ENCODE measurements at places on chromosomes 1 and 21.
A peak's percentile ranks its signal among the peaks of the same experiment; 100 is the strongest.

DNA sequence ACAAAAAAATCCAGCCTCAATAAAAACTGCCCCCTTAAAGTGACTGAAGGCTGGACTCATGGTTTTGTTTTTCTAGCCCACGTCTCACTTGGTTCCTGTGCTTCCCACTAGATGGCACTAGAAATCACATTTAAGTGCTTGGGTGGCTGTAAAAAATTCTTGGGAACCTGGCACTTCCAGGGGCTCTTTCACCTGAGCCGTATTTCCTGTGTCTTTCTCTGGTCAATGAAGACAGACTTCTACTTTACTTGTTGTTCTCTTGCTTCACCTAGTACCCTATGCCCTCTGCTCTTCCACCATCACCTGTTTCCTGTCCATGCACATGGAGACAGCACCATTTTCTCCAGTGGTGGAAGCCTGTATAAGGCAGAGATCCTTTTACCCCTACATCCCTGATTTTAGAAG is 20.0 kb downstream of the METTL13 start:
- peak; percentile 23 for DNase-seq

- no peak for DNase-seq
Observed at GRCh38 chr1:107794571-107794970, 170.4 kb downstream of the VAV3 start.

DNA sequence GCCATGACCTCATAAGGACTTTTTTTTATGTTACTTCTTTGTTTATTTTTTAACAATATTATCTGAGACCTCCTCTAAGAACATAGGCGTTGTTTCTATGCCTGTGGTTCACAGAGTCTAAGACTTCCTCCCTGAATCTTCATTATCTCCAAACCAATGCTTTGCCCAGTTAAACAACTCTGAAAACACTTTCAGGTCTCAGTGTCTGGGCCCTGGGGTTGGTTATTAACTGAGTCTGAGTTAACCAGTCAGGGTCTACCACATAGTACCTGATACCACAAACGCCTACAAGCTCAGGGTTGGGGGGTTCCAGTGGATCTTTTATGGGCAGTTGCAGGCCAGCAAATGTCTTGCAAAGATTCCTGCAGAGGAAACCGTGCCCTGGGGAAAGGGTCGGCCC is 138.2 kb downstream of the AJAP1 start:
- no peak for DNase-seq

DNA sequence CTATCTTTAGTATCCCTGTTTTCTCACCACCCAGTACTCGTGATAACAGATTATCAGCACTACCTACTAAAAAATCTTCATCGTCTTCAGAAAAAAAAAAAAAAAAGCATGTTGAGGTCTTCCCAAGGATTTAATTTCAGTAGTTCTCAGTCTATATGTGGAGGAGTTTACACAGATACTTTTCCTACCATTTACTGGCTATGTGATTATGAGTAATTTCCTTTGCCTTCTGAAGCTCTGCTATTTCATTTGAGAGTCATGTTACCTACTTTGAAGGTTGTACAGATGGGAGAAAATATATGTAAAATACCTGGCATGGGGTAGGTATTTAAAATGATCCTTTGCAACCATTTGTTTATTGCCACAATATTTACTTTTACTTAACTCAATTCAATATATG is 399.7 kb downstream of the NEGR1 start:
- no peak for DNase-seq

DNA sequence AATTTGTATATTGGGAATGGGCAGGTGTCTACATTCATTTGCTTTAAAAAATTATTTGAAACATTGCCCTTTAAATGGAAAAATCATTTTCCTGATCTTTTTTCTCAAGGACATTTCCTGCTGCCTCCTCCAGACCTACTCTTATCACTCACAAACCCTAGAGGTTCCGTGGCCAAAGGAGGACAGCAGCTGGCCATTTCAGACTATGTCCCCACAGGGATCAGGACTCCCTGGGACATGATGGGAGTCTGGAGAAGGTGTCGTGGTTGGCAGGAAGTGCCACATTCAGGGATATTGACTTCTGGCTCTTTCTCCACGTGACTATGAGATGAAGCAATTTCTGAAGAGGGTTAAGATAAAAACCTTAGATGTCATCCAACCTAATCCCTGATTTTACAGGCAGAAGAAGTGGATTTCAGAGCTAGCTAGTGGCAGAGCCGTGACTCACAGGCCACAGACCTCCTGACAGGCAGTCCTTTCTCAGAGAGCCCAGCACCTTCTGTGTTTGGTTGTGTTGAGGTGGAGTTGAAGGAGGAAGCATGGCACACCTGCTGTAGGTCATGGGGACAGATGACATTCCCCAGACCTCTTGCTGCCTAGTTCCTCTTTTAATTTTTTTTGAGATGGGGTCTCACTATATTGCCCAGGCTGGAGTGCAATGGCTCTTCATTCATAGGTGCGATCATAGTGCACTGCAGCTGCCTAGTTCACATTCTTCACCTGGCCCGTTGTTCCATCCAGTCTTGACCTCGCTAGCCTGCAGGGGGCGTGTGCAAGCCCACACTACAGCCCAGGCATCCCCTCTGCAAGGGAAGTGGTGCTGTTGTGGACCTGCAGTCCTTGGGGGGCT is 25.5 kb upstream of the IL10 start:
- peak; percentile 56 for DNase-seq

- no peak for DNase-seq
Observed at GRCh38 chr1:199955235-199955634, 72.3 kb upstream of the NR5A2 start.

DNA sequence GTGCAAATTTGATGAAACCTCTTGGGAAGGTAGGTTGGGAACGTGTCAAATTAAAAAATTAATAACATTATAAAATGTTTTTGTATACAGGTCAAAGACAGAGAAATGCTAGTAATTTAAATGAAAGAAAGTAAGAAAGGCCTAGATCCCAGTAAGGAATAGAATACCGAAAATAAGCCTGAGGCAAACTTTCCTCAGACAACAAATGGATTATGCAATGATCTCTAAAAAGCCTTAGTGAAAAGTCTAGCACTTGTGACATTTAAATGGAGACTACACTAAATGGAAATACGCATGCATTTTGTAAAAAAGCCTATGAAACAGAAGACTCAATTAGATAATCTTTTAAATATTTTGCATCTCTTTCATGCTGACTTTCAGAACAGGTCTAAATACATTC is 138.5 kb upstream of the ZNHIT6 start:
- DNase-seq, result no peak

DNA sequence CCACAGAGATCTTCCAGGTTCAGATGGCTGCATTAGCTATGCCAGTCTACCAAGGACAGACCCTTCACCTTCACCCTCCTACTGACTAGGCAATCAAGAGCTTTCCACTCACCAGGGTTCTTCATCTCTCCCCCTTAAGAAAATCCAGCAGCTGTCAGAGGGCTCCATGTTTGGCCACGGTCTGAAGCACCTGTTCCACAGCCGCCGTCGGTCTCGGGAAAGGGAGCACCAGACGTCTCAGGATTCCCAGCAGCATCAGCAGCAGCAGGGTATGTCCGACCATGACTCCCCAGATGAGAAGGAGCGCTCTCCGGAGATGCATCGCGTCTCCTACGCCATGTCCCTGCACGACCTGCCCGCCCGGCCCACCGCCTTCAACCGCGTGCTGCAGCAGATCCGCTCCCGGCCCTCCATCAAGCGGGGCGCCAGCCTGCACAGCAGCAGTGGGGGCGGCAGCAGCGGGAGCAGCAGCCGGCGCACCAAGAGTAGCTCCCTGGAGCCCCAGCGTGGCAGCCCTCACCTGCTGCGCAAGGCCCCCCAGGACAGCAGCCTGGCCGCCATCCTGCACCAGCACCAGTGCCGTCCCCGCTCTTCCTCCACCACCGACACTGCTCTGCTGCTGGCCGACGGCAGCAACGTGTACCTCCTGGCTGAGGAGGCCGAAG is 13.8 kb downstream of the TMCC2 start:
- DNase-seq, result no peak

- DNase-seq, result peak; percentile 63
Observed at GRCh38 chr21:42097860-42098454, 26.8 kb downstream of the UMODL1 start.

GRCh38 chr1:176543360-176544129 is 80.6 kb downstream of the PAPPA2 start:
- DNase-seq, result no peak

- no peak for DNase-seq
Observed at GRCh38 chr1:88514544-88515060, 169.5 kb upstream of the PKN2 start.

- DNase-seq, result peak; percentile 10
Observed at GRCh38 chr1:193069748-193070385, 10.5 kb downstream of the RO60 start.

GRCh38 chr1:20983297-20983889 is 193.3 kb downstream of the EIF4G3 start:
- DNase-seq, result no peak

- no peak for DNase-seq
Observed at GRCh38 chr1:22518379-22518778, 44.9 kb upstream of the EPHA8 start.

- no peak for DNase-seq
Observed at GRCh38 chr1:241181471-241181870, 175.5 kb downstream of the RGS7 start.

GRCh38 chr21:34946385-34946840 is 102.7 kb downstream of the RUNX1 start:
- no peak for DNase-seq

- no peak for DNase-seq
Observed at GRCh38 chr1:160001440-160001839, 30.4 kb downstream of the PIGM start.

DNA sequence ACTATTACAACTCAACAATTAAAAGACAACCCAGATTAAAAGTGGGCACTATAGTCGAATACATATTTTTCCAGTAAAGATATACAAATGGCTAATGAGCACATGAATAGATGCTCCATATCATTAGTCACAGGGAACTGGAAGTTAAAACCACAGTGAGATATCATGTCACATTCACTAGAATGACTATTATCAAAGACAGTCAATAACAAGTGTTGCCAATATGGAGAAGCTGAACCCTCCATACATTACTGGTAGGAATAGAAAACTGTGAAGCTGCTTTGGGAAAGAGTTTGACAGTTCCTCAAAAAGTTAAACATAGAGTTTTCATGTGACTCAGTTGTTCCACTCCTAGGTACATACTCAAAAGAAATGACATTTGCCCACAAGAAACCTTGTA is 30.6 kb upstream of the MRPS6 start:
- no peak for DNase-seq

DNA sequence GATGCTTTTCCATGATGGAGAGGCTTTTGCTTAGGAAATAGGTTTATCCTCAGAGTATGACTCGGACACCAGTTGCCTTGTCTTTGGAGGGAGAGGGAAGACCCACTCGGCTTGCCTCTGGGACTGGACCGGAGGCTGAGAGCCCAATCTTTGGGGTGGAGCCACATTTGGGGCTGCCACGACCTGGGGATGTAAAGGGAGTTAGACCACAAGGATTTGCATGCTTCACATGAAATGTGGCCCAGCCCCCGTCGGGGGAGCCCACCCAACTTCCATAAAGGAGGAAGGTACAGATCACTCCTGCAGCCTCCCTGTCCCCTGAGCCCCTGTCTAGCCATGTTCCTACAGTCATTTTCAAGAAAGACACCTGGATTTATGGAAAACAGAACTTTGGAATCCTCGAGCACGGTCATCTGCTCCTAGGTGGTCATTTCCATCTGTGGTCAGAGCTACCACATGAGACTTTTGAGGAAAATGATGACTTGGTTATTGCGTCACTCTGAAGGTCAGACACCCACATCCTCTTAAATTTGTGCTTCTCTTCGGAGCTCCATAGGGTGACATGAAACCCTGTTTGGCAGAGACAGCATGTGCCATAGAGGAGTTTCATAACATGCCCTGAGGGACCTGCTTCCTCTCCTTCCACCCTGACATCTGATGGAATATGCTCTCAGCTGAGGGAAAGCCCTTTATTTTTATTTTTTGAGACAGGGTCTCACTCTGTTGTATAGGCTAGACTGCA is 99.4 kb upstream of the SLC45A1 start:
- DNase-seq, result no peak

DNA sequence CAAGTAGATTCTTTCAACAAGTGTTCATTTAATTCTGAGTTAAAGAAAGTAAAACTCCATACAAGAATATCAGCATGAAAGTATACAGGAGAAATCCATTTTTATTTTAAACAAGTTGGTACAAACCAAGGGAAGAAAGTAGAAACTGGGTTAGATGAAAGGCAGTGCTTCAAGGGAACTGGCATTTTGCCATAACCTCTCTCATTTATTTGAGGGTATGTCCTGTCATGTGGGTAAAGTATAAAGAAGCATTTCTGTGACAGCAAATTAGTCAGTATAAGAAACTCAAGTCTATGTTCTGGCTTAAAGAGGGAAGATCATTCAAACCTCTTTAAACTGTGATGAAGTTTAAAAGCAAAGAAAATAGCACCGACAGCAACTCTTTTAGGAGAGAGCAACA is 32.0 kb downstream of the OLFM3 start:
- no peak for DNase-seq

- no peak for DNase-seq
Observed at GRCh38 chr1:25529518-25530185, 13.8 kb upstream of the LDLRAP1 start.

DNA sequence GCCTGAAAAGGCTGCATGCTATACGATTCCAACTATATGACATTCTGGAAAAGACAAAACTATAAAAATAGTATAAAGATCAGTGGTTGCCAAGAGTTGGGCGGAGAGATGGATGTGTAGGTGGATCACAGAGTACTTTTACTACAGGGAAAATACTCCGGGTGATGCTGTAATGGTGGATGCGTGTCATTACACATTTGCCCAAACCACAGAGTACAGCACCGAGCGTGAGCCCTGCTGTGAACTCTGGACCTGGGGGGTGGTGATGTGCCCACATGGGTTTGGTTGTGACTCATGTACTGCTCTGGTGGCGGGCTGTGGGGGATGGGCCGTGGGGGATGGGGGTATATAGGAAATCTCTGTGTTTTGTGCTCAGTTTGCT is 162.7 kb upstream of the COL6A1 start:
- no peak for DNase-seq

- no peak for DNase-seq
Observed at GRCh38 chr1:10516925-10517676, 42.4 kb downstream of the PEX14 start.
